ENCODE measurements at places on chromosomes 6 and 20.

GRCh38 chr6:6348256-6348655, 27.8 kb upstream of the F13A1 start:
- DNase-seq, result no peak

- no peak for DNase-seq
These were observed 640.5 kb downstream of the DHX35 start for GRCh38 chr20:39602649-39603048.

DNA sequence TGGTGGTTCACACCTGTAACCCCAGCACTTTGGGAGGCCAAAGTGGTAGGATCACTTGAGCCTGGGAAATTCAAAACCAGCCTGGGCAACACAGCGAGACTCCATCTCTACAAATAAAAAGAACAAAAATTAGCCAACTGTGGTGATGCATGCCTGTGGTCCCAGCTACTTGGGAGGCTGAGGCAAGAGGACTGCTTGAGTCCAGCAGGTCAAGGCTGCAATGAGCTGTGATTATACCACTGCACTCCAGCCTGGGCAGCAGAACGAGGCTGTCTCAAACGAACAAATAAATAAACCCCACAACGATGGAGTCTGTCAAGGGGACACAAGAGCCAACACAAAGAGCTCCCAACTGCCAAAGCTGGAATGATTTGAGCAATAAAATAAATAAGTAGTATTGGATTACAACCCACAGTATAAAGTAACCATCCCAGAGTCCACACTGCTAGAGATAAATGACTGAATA, 13.5 kb downstream of the ZMYND8 start:
- no peak for DNase-seq

- DNase-seq, result no peak
These were observed 48.8 kb upstream of the ZNF217 start for GRCh38 chr20:53642196-53643030.

GRCh38 chr6:36563237-36563927, 16.1 kb upstream of the STK38 start:
- DNase-seq, result no peak

DNA sequence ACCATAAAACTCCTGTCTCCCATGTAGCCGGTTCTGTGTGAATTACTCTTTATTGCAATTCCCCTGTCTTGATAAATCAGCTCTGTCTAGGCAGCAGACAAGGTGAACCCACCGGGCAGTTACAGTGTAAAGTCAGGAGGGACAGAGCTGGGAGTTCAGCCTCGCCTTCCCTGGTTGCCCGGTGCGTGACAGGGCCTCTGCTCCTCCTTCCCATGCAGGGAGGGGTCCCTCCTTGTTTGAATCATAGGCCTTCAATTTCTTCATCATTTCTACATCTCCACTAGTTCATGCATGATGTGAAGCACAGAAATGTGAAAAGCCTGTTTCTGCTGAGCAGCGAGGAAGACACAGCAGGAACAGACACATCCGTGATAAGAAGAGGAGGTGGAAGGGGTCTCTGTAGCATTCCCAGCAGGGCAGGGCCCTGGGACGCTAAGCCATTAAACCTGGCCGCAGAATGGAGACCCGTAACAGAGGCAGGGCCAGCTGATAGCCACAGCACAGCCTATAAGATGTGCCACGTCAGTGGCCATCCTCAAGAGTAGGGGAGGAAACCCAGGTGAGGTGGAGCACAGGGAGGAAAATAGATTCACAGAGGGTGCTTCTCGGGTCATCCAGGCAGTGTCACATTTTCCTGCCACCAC, 106.7 kb upstream of the CST7 start:
- no peak for DNase-seq

GRCh38 chr6:136517582-136517981, 32.6 kb downstream of the MAP7 start:
- DNase-seq, result no peak

GRCh38 chr6:81138236-81138635, 614.2 kb downstream of the TENT5A start:
- DNase-seq, result no peak

- DNase-seq, result no peak
These were observed 26.5 kb downstream of the HEBP2 start for GRCh38 chr6:138430361-138431145.

All from GM04503 (cell line).